ENCODE measurements at places on chromosomes 1 and 21.

GRCh38 chr1:172477741-172478140, 33.9 kb upstream of the PIGC start:
- no peak for DNase-seq

DNA sequence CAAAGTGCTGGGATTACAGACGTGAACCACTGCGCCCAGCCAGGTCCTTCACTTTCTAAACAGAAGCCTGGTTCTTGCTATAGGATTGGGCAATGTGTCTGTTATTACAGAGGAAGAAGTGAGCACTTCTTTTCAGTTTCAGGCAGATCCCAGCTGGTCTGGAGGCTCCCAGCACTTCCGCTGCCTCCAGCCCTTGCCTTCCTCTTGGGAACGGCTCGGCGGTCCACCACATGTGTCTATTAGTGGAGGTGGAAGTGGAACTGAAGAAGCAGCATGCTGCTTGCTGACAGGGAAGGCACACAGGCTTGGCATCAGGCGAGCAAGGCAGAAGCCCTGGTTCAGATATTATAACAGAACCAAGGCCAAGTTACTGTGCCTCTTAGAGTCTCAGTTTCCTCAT, 17.0 kb downstream of the MKNK1 start:
- DNase-seq: no peak

- no peak for DNase-seq
These were observed 156.9 kb downstream of the RUNX1 start for GRCh38 chr21:34892209-34892608.

- DNase-seq: no peak
These were observed 44.5 kb upstream of the BMP8B start for GRCh38 chr1:39833121-39833520.

GRCh38 chr21:44925378-44925755, 4.7 kb upstream of the ITGB2 start:
- DNase-seq: no peak

DNA sequence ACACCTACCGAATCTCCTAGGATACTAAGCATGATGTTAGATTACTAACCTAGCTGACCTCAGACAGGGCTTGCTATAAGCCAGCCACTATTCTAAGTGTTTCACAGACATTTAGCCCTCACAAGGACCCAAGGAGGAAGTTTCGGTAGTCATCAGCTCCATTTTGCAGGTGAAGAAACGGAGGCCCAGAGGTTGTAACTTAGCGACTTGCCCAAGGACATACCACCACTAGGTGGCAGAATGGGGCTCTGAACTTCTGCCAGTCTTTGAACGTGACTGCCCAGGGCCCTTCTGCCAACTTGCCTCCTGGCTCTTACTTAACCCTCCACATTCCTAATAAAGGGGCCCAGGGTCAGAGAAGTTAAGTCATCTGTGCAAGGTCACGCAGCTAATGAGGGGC, 283.5 kb downstream of the C1orf94 start:
- no peak for DNase-seq

DNA sequence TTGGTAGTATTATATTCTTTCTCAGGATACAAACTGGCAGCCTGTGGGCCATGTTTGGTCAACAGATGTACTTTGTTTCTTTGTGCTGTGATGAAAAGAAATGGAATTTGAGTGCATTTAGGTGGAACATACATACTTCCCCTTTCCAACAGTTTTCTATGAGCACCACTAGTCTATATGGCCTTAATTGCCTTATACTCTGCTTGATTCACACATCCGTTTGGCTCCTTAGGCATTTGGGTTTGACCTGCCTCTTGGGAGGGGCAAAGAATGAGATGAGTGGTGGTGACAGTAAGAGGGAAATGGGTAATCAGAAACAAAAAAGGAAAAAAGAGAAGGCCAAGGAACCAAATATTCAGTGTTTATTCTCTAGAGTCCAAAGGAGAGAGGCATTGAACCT, 17.0 kb downstream of the CFAP126 start:
- no peak for DNase-seq

GRCh38 chr1:160115545-160116282, at the start of gene ATP1A2:
ATP1A2 (plus strand) TSS chr1:160115759; CDS start chr1:160115862, 103 bp downstream.
- DNase-seq: no peak

GRCh38 chr1:154843636-154844296, 26.3 kb downstream of the KCNN3 start:
- DNase-seq: no peak

GRCh38 chr1:183023146-183023600, at the start of gene LAMC1:
LAMC1 (plus strand) TSS chr1:183023420; CDS start chr1:183023717, 297 bp downstream.
- DNase-seq: peak; percentile 32

- no peak for DNase-seq
These were observed 49.4 kb downstream of the CDCP2 start for GRCh38 chr1:54103414-54103813.

- DNase-seq: no peak
These were observed 32.6 kb downstream of the GIPC2 start for GRCh38 chr1:78078358-78078757.

DNA sequence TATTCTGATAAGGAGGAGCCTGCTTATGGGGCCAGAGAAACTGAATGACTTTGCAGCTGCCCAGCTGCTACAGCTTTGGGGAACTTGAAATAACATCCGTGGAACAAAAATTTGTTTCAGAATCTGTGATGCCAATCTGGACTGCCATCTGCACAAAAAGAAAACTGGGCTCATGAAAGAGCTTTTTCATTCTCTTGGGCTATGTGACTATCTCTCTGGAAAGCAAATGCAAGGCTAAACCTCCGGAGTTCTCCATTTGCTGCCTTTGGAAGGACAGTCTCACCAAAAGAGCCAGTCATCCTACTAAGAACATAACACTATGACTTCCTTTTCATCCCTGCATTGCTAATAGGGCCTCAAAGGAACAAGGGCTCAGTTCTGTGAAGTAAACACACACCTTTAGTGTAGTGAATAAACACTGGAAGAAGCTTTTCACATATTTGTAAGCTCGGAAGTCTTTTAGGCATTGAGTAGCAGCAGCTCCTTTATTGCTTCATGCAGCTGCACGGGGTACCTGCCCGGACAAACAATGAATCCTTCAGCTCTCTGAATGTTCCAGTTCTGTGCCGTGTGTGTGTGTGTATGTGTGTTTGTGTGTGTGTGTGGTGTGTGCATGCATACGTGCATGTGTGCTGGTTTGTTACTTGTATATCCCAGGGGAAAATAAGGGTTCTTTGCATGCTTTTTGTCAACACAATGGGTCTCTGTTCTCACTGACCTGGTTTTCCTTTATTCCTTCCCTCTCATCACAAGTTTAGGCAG, 255.5 kb upstream of the SGIP1 start:
- DNase-seq: no peak

- no peak for DNase-seq
These were observed 19.4 kb upstream of the UBE2U start for GRCh38 chr1:64184003-64184440.

DNA sequence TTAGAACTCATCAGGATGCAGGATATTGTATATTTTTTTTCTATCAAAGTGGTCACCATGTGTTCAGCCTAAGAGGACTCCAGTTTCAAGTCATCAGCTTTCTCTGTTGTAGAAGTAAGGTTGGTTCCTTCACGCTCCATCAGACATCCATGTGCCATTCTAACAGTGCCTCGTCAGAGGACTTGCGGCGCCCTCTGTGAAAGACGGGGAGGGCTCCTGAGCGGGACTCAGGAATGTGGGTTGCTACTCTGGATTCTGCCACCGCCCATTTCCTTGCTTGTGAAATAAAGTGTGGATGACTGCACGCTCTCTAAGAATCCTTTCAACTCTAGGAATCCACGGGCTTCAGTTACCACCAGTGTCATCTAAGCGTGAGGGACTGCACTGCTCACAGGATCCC, 593.5 kb downstream of the KIF26B start:
- DNase-seq: no peak

DNA sequence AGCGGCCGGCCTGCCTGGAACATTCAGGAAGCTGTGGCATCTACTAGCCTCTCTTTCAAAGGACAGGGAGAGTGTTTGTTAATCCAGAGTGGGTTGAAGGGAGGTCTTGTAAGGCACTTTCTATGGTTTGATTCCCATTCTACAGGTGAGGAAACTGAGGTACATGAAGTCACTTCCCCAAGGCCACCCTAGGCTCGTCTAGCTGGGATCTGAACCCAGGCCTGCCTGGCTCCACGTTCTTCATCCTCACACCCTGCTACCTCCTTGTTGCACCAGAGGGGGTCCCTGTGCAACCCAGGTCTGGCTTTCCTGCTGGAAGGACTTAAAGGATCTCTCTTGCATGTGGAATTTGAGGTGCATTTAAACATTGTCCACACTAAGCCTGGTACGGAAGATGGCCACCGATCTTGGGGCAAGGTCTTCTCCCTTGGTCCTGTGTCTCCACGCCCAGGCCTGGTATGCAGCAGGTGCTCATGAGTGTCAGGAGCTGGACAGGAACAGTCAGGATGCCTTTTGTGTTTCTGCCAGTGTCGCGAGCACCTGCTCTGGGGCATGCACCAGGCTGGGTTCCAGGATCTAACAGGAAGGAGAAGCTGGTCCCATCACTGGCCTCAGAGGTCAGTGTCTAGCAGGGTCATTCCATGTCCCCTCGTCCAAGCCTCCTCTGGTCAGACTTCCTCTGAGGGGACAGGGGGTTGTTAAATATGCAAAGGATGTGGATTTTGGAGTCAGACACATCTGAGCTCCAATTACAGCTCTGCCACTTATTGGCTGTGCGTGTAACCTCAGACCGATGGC, 103.2 kb upstream of the RUNX3 start:
- DNase-seq: no peak

- no peak for DNase-seq
These were observed 225.9 kb downstream of the KAZN start for GRCh38 chr1:14824314-14824915.

GRCh38 chr1:77126307-77126706, 92.9 kb downstream of the PIGK start:
- no peak for DNase-seq

- DNase-seq: no peak
These were observed 61.0 kb upstream of the NEK2 start for GRCh38 chr1:211736351-211736915.

GRCh38 chr1:192587386-192588266, 12.1 kb downstream of the RGS1 start:
- DNase-seq: no peak
